ENCODE measurements at places on chromosomes 13 and 19. TPM values are rescaled to one million over a fixed set of nuclear protein-coding genes. Genes with fewer than 3 reads are reported as not detected.

- no peak overlapping the region for H3K27ac ChIP-seq
- H3K36me3 ChIP-seq, result no peaks in the 10 kb centered on the region
- peaks cover 31% of the 10 kb centered on the region for H3K27me3 ChIP-seq
Measured at GRCh38 chr19:28018499-28018898, 1194.5 kb downstream of the UQCRFS1 start.

The ZIK1 gene
- 2.2 TPM for total RNA-seq

- H3K36me3 ChIP-seq, result no peaks in the 10 kb centered on the region
- no peak overlapping the region for H3K4me3 ChIP-seq
- no peak for DNase-seq
- no peak overlapping the region for H3K27ac ChIP-seq
- H3K4me1 ChIP-seq, result no peaks in the 10 kb centered on the region
- no peaks in the 10 kb centered on the region for H3K27me3 ChIP-seq
Measured at GRCh38 chr13:67408798-67409197, 178.7 kb upstream of the PCDH9 start.

The SIGLEC14 gene
- not detected for total RNA-seq

Data from PC-9 (cell line).